ENCODE measurements at places on chromosomes 7 and 10.

DNA sequence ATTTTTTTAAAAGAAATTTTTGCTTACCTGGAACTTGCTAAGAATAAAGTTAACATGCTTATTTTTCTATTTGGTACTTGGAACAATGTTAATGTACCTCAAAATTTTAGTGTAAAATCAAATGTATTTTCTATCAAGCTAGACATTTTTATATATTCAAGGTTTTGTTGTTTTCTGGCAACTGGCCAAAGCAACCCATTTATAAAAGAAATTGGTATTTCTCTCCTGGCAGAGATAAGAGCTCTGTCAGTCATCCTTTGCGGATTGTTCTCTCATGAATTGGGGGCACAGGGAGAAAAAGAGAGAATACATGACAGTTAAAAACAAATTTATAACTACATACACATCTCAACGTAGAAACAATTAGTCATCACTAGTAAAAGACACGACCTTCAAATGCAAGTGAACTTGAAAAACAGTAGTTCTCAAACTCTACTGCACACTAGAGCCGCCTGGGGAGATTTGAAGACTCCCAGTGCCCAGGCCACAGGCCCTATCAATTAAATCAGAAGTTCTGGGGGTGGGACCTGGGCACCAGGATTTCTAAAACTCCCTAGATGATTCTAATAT, 152.4 kb upstream of the LAMB4 start:
- no peak for DNase-seq

GRCh38 chr7:152617056-152617455, 58.9 kb downstream of the XRCC2 start:
- DNase-seq: no peak

DNA sequence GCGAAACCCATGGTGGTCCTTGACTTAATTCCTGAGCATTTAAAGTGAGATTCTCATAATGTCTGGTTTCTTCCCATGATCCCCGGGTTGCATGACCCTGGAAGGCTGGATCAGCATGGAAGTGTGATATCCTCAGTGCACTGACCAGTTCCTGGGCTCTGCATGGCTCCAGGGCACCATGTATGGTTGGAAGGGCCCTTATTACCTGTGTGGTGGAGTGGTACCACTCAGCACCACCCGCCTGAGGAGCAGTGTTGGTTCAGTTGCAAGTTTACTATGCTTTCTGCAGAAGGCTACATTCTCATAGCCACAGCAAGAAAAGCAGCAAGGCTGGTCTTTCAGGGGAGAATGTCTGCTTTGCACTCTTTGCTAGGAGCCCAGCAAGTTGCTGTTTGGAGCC, 325.7 kb upstream of the MKI67 start:
- no peak for DNase-seq

DNA sequence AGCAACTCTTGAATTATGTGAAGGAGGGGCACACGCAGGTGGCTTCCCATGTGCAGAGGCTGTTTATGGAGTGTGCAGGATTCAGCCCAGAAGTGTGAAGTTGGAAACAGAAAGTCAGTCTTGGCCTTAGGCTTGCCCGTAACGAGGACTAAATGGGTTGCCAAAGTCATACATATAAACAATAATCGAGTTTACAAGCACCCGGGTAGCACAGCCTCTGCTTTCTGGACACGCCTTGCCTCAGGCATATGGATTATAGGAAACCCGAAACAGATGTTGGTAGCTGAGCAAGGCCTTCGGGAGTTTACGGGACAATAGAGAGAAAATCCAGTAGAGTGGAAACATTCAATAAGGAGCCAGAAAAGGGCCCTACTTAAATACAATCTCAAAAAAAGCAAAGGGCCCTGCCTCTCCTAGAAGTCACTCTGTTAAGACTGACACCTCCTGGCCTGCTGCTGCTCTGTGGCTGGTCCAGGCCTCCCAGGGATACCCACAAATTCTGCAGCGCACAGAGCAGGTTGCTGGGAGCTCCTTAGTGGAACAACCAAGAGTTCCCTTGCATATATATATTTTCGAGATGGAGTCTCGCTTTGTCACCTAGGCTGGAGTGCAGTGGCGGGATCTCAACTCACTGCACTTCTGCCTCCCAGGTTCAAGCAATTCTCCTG, 48.5 kb downstream of the SMKR1 start:
- DNase-seq: no peak

DNA sequence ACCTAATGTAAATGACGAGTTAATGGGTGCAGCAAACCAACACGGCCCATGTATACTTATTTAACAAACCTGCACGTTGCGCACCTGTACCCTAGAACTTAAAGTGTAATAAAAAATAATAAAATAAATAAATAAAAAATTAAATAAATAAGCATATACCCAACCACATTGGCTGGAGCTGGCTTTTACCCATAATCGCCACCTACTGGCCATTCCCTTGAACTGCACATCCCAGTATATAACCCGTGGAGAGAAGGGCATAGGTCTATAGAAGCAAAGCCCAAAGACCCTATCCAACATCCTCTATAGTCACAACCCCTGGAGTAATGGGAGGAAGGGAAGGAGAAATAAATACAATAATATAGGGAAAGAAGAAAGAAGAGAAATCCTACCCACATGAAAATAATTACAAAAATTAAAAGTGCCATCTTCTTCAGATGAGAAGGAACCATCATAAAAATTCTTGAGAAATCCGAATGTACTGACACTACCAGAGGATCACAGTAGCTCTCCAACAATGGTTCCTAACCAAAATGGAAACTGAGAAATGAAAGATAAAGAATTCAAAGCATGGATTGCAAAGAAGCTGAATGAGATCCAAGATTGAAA, 65.6 kb downstream of the TWIST1 start:
- no peak for DNase-seq

DNA sequence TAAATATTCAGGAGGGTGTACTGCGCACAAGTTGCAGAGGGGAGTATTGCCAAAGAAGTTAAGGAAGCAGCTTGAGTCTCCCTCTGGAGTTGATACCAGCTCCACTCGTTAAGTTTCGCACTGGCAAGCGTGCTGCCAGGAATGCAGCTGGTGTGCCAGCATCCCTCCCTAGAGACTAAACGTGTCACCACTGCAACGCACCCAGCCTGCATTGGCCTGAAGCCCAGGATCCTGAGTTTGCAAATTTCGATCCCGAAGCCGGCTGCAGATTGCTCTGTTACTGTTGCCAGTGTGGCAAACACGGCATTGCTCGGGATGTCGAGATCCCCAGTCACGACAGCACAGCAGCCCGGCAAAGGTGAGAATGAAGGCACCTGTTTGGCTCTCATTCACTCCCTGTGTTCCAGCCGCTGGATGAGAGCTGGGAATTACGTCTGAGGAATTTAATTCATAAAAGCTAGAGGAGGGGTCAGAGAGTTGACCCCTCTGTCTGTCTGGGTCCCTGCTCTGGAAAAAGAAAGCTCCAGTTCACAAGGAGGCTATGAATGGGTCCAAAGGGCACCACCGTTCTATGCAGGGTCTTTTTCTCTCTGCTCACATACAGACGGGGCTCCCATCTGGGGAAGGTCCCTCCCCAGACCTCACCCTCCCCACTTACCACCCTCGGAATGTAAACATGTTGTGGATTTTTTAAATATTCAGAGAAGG, 61.0 kb downstream of the NRP1 start:
- DNase-seq: peak; percentile 83

DNA sequence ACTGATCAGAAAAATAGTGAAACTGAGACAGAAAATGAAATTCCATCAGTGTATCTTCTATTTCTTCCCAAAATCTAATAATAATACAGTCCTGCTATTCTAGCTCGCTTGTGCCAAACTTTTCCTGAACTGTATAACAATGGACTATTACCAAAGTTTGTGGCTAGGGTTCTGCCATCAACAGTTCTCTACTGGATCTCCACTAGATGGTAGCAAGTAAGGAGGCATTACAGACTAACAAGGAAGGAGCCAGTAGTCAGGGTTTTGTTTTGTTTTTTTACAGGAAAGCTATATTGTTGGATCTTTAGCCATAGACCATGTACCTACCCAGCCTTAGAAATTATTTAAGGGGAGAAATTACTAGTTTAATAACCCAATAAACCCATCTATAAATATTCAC, 10.8 kb downstream of the MTERF1 start:
- DNase-seq: no peak

- DNase-seq: peak; percentile 23
These were observed 6.5 kb upstream of the CPED1 start for GRCh38 chr7:120981888-120982615.

DNA sequence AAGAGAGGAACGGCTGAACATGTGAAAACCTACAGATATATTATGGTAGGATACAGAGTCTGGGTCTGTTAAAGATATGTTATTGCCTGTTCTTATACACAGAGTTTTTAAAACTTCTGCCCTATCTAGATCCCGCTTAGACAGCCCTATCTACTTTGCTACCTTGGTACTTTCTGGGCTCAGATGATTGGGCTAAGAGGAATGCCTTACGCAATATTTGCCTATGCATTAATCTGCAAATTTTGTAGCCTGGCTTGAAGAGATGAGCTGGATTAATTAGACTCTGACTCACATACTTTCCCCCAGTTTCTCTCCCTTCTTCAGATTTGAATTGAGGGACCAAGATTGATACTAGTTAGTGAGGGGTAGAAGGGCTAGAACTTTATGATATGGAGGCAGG, 33.6 kb upstream of the A1CF start:
- no peak for DNase-seq

- no peak for DNase-seq
These were observed 41.0 kb downstream of the TSPAN15 start for GRCh38 chr10:69492091-69492745.

GRCh38 chr10:86954681-86955500, 2.5 kb downstream of the MMRN2 start:
- no peak for DNase-seq

DNA sequence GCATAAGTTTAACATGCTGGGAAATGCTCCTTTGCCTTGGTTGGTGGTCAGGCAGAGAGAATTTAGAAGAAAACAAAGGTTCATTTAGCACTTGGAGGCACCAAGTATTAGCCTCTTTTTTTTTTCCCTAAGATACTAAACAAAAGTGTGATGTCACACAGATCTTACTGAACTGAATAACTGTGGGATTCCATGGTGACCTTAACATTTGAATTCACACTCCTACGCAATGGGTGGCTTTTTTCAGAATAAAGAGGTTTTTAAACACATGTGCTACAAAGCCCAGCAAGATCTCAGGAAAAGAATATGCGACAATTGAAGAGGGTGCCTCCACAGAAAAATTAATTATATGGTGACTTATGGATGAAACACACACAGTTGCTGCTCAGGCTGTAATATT, 133.4 kb upstream of the ABCB5 start:
- DNase-seq: no peak

GRCh38 chr10:123136221-123136805, 543 bp downstream of the HMX3 start:
- no peak for DNase-seq

DNA sequence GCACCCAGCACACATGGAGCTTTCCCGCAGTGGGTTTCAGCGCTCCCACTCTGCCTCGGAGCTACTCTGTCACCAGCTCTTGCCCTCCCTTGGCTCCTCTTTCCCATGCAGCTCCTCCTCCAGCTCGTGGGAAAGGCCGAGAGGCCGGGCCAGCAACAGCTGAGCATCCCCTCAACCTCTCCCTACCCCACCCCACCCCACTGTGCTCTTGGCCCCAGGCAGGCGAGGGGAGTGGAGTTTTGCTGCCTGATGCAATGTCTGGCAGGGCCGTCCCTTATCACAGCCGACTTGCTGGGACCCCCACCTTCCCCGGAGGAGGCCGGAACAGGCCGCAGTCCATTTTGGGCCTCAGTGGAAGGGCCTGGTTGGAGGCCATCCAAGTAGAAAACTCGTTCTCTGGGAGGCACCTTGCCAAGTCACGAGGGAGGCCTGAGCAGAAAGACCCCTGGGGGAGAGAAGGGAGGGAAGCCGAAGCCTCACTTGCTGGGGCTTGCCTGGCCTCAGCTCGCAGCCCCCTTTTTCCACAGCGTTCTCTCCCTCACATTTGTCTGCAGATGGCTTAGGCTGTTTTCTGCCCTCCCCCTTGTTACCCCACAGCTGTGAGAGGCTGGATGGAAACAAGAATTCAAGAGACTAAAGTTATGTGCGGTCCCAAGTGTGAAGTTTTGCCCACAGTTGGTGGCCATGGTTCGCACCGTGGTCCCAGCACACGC, 35.3 kb downstream of the CHST3 start:
- peak; percentile 35 for DNase-seq

DNA sequence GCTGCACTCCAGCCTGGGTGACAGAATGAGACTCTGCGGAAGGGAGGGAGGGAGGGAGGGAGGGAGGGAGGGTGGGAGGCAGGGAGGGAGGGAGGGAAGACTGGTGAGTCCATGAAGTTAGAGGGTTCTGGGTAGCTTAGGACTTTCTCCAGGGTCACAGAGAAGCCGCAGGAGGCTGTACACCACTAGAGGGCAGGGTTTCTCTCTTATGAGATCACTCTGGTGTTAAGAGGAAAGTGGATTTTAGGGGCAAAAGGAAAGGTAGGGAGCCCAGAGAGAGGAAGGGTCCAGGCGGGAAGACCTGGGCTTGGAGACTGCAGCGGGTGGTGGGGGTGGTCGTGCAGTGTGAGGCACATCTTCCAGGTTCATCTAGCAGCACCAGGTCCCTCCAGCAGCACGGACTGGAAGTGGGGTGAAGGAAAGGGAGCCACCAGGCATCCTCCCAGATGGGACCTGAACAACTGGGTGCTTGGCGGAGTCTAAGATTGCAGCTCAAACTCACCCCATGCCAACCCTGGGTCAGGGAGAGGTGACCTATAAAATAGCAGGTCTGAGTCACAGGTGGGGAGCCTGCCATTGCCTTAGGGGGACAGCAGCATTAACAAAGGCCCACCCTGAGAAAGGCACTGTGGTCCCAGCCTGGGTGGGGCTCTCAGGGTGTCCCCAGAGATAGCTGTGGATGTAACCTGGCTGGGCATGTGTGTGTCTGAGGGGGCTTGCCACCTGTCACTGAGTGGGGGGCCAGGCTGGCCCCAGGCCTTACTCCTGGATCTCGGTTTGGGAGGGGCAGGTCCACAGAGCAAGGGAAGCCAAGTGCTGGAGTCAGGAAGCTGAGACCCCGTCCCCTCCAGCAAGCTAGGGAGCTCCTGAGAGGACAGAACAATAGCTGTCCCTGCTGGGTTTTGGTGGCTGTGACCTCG, 48.5 kb upstream of the SLC29A3 start:
- DNase-seq: peak; percentile 40

GRCh38 chr10:14491811-14492210, 161.1 kb upstream of the FRMD4A start:
- DNase-seq: no peak
